ENCODE measurements at places on chromosomes 7 and 10. TPM values are rescaled to one million over a fixed set of nuclear protein-coding genes. Genes with fewer than 3 reads are reported as not detected.

GRCh38 chr7:42511027-42511426 is 274.0 kb upstream of the GLI3 start:
- H3K4me1 ChIP-seq, result no peaks in the 10 kb centered on the region
- DNase-seq, result no peak
- H3K27ac ChIP-seq, result no peak overlapping the region
- no peaks in the 10 kb centered on the region for H3K36me3 ChIP-seq

DNA sequence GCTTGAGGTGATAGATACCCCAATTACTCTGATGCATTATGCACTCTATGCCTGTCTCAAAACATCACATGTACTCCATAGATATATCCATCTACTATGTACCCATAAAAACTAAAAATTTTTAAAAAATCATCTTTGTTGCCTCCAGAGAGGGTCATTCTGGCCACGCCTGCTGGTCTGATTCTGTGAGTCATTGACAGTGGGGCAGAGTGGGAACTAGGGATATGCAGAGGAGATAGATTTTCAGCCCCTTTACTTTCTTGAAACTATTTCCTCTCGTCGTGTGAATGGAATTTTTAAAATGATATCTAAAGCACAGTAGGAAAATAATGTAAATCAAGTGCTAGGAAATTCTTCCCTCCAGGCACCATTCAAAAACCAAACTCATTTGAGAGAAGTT is 715.0 kb upstream of the NRP1 start:
- H3K27me3 ChIP-seq, result peaks cover 32% of the 10 kb centered on the region
- H3K4me1 ChIP-seq, result peaks cover 11% of the 10 kb centered on the region
- no peak overlapping the region for H3K27ac ChIP-seq
- peaks cover 3% of the 10 kb centered on the region for H3K36me3 ChIP-seq
- no peak for DNase-seq
- peak overlapping the region; percentile 13 for H3K4me3 ChIP-seq

DNA sequence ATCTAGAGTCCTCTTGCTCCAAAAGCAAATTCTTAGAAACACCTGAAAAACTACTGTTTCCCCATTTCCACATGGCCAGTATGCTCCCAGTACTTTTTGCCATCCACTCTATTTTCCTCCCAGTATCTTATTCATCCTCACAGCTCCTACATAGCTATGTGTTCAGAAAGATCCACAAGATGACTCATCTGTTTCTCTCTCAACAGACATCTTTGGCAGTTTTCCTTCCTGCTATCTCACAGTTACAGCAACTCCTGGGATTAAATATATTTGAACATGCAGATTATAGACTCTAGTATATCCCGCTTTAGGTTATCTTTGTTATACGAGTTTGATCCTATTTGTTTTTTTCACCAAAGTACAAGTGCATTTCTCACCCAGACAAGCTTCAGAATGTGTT is 675.6 kb upstream of the POT1 start:
- H3K4me3 ChIP-seq, result no peak overlapping the region
- H3K4me1 ChIP-seq, result no peaks in the 10 kb centered on the region
- H3K27ac ChIP-seq, result no peak overlapping the region

The CTAGE8 gene
- total RNA-seq, result not detected

- H3K27ac ChIP-seq, result no peak overlapping the region
- no peaks in the 10 kb centered on the region for H3K27me3 ChIP-seq
- no peaks in the 10 kb centered on the region for H3K36me3 ChIP-seq
- H3K4me3 ChIP-seq, result no peak overlapping the region
Observed at GRCh38 chr7:87567052-87567451, 33.6 kb downstream of the ABCB1 start.

- no peaks in the 10 kb centered on the region for H3K36me3 ChIP-seq
- H3K4me3 ChIP-seq, result peak overlapping the region; percentile 83
- peaks cover 16% of the 10 kb centered on the region for H3K4me1 ChIP-seq
- no peak overlapping the region for H3K27ac ChIP-seq
- H3K27me3 ChIP-seq, result peaks cover 63% of the 10 kb centered on the region
Observed at GRCh38 chr10:33336582-33337325, 2.3 kb upstream of the NRP1 start.

DNA sequence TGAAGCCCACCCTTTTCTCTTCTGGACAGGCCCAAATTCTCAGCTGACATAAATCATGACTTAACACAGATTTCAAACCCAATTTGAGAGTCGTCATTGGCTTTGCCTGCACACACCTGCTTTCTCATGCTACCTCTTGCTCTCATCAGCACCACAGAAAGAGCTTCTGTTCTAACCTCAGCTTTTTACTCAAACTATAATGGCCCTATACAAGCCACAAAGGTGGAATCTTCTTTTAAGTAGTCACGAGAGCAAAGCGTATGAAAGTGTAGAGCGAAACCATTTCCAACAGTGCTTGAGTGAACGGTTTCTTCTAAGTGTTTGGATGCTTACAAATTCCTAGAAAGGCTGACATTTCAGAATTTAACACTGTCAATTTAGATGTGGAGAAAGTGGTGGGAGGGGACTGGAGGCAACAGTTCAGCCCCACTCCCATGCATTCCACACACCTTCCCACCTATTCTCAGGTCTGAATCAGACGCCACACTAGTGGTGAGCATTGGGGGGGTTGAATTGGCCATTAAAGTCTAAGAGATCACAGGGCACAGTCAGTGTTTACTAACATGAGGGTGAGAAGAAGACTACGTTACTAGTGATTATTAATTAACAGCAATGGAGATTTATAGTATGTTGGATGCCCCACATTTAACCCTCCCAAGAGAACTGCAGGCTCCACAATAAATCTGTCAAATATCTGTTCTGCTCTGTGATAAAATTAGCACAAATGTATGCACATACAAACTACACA is 114.0 kb downstream of the PRKCQ start:
- DNase-seq, result peak; percentile 37
- peak overlapping the region; percentile 33 for H3K4me3 ChIP-seq
- H3K27ac ChIP-seq, result peak overlapping the region; percentile 21
- H3K4me1 ChIP-seq, result peaks cover 40% of the 10 kb centered on the region

The ZCWPW1 gene
- total RNA-seq, result 6.5 TPM

The ASAH2B gene
- 12.0 TPM for total RNA-seq

The GIMAP8 gene
- 10.2 TPM for total RNA-seq

DNA sequence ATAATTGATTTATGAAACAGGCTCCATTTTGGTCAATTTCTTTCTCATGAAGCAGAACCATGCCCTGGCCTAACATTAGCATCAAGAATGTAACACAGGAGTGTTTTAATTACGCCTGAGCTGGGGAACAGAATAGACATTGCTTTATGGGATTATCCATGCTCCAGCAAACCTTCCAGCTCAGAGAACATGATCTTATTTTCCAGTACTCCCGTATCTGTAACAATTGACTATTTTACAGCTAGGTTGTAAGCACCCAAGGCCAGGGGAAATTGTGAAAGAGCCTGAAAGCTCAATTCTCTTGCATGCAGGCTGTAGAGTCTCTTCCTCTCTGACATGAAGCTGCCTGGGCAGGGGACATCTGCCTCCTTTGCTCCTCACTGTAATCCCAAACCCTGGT is 30.8 kb upstream of the CRYGN start:
- no peak overlapping the region for H3K27ac ChIP-seq
- peaks cover 47% of the 10 kb centered on the region for H3K4me1 ChIP-seq
- H3K27me3 ChIP-seq, result no peaks in the 10 kb centered on the region

DNA sequence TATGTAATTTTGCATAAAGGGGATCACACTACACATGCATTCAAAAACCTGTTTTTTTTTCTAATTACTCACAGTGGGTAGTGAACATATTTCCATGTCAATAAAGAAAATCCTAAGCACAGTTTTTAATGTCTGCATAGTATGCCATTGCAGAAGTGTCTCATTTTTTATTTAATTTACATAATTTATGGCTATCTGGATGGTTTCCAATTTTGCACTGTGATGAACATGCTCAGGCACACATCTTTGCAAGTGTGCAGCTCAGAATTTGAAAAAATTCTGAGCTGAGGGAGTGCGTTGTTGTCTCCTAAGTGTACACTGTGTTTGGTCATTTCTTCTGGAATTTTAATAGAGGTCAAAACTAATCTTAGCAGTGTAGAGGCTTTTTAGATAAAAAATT is 2.2 kb downstream of the NPFFR1 start:
- DNase-seq, result no peak
- H3K36me3 ChIP-seq, result peaks cover 1% of the 10 kb centered on the region
- no peak overlapping the region for H3K4me3 ChIP-seq
- no peak overlapping the region for H3K27ac ChIP-seq

DNA sequence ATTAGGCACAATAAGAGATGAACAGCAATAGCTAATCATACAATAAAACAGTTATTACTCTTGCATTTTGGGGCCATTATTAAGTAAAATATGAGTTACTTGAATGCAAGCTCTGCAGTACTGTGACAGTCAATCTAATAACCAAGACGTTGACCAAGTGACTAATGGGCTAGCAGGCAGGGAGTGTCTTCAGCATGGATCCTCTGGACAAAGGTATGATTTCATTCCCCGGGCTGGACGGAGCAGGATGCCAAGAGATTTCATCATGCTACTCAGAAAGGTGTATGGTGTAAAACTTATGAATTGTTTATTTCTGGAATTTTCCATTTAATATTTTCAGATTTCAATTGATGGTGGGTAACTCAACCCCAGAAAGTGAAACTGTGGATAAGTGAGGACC is 80.9 kb downstream of the SHH start:
- no peak overlapping the region for H3K4me3 ChIP-seq
- peaks cover 55% of the 10 kb centered on the region for H3K4me1 ChIP-seq
- no peaks in the 10 kb centered on the region for H3K36me3 ChIP-seq
- H3K27me3 ChIP-seq, result no peaks in the 10 kb centered on the region
- no peak for DNase-seq
